Osteoblast (primary cell): ENCODE measurements at places on chromosomes 3 and 15.

GRCh38 chr15:22936577-22937472 is 43.3 kb downstream of the CYFIP1 start:
- peak; percentile 46 for DNase-seq

GRCh38 chr3:27467545-27467944 is 16.6 kb downstream of the SLC4A7 start:
- peak; percentile 76 for DNase-seq

- DNase-seq, result no peak
Observed at GRCh38 chr3:136022529-136023263, 57.2 kb downstream of the PPP2R3A start.

- DNase-seq, result no peak
Observed at GRCh38 chr15:100430411-100430810, 88.6 kb upstream of the ADAMTS17 start.

- no peak for DNase-seq
Observed at GRCh38 chr3:131708241-131708640, 205.5 kb upstream of the MRPL3 start.

DNA sequence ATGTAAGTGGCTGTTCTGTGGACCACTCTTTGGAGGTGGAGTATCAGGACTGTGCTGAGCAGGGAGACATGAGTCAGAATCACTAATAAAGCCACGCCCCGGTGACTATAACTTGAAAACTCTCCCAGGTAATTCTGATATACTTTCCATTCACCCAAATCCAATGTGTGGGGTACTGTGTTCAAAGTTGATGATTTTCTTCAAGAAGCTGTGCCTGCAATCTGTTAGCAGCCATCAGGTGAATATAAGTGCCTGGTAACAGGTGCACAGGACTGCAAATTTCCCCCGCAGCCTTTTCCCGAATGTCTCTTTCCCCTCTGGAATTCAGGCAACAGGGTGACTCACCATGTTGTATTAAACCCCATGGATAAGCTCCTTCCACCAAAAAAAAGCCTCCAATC is 17.0 kb downstream of the MAGI1 start:
- no peak for DNase-seq

- no peak for DNase-seq
Observed at GRCh38 chr3:131560795-131561194, 58.0 kb upstream of the MRPL3 start.
